Renal cortex interstitium (tissue), 15 donors: ENCODE measurements at places on chromosomes 12 and 14. TPM values are rescaled to one million over a fixed set of nuclear protein-coding genes. Genes with fewer than 3 reads are reported as not detected.

The DYNLL1 gene
- polyA plus RNA-seq, result 558 TPM

The GALNT8 gene
- polyA plus RNA-seq, result 3.2 TPM

The ESR2 gene
- 1.7 TPM for polyA plus RNA-seq

- no peak for DNase-seq
Measured at GRCh38 chr12:107635139-107635538, 50.5 kb upstream of the PWP1 start.

The CEP128 gene
- polyA plus RNA-seq, result 6.7 TPM

GRCh38 chr14:58722441-58722840 lies 84.7 kb downstream of the DACT1 start:
- no peak for DNase-seq

The ATF7IP gene
- polyA plus RNA-seq, result 58.1 TPM

- no peak for DNase-seq
Measured at GRCh38 chr14:71130491-71131179, 223.4 kb downstream of the PCNX1 start.

DNA sequence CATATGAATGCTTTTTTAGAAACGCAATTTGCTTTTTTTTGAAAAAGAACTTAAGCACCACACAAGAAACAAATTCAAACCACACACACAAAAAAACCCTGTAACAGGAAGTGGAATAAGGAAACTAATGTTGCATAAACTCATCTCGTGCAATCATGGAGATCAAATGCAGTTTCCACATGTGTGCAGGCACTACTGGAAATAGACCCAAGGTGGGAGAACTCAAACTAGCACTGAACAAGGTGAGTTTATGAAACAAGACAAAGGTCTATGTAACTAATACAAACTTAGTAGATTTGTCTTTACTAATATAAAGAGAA lies 17.5 kb downstream of the NIN start:
- DNase-seq, result no peak

- no peak for DNase-seq
Measured at GRCh38 chr14:57883061-57883460, 17.2 kb upstream of the SLC35F4 start.

GRCh38 chr14:32078023-32078857 lies 1.1 kb downstream of the ARHGAP5 start:
- peak; percentile 19 for DNase-seq

GRCh38 chr14:38761033-38761432 lies 342.0 kb downstream of the SEC23A start:
- no peak for DNase-seq

DNA sequence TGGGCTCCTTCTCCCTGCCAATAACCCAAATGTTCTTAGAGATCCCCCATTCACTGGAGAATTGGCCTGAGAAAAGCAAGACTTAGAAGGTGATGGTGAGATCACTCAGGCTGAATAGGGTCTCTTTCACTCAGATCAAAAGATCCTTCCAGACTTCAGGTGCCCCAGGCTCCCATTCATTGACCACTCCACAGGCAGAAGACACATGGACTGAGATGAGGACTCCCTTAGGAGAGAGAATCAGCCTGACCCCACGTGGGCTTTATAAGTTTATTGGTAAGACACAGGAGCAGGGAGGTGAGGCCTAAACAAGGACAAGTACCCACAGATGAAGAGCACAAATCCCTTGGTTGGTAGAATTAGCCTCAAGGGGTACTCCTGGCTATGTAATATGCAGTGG lies 6.1 kb upstream of the KRT72 start:
- no peak for DNase-seq

- no peak for DNase-seq
Measured at GRCh38 chr12:10101648-10102220, 2.9 kb upstream of the CLEC1A start.

The PLEKHH1 gene
- 43.9 TPM for polyA plus RNA-seq

DNA sequence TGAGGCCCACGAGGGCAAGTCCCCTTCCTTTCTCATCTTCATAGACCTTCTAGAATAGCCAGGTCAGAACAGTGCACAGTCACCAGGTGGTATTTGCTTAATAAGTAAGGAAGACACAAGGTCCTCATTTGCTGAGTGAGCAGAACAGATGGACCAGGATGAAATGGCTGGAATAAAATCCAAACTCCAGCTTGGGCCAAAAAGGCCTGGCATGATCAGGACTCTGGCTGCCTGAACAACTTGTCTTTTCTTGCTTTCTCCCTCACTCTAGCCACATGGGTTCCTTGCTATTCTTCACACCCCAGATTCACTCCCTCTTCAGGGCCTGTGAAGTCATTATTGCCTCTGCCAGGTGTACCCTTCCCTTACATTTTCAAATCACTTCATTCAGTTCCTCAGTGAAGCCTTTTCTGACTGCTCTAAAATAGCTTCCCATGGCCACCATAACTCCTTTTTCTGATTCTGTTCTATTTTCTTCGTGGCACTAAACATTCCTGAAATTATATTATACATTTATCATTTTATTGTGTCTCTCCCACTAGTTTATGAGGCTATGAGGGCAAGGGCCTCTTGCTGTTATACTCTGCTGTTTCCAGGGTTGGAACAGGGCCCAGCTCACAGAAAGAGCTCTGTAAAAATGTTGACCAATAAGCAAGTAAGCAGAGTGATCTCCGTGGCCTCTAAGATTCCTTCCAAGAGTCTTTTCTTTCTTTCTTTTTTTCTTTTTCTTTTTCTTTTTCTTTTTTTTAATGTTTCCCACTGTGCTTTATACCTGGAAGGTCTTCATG lies 150.8 kb downstream of the TTC8 start:
- DNase-seq, result peak; percentile 23

DNA sequence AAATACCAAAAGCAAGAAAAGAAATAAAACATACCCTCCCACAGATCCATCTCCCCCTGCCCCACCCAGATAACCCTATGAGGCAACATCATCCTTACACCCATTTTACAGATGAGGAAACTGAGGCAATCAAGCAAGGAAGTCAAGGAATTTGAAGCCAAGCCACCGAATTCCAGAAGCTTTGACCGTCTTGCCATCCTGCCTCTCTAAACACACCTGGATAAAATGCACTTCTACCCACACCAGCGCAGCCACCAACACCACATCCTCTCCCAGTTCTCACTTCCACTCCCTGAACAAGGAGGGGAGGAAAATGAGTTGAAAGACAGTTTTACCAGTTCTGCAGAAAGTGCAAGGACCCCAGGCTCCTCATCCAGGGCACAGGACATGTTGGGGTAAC lies 13.6 kb downstream of the CMKLR1 start:
- DNase-seq, result no peak

GRCh38 chr14:103353362-103353761 lies 19.3 kb downstream of the EIF5 start:
- no peak for DNase-seq

DNA sequence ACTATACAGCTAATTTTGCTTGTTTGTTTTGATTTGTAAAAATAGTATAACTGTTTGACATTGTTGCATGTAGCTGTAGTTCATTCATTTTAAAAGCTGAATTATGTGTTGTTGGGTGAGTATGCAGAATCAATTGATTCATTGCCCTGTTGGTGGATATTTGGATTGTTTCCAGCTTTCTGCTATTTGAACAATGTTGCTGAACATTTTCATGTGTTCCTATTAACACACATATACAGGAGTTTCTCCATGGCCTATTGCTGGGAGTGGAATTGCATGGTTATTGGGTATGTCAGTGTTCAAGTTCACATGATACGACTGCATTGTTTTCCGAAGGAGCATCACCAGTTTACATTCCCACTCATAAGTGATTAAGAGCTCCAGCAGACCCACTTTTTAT lies 75.3 kb downstream of the SRGAP1 start:
- DNase-seq, result no peak

DNA sequence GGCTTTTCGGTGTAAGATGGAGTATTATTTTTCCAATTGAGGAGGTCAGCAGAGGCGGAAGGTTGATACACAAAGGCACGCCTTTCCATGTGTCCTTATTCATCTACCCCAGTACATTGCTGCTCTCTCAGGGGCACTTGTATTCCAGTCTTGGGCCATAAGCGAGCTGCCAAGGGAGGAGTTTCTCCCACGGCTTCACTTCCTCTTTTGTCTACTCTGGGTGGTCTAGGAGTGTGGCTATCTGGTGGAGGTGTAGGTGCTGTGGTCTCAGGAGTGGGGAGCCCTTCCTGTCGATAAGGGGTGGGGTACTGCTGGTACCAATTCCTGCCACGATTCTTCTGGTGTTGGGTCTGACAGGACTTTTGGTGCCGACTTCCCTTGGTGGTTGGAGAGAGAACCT lies 73.4 kb downstream of the GAS2L3 start:
- DNase-seq, result no peak

GRCh38 chr14:87784386-87784785 lies 208.6 kb downstream of the GALC start:
- no peak for DNase-seq

DNA sequence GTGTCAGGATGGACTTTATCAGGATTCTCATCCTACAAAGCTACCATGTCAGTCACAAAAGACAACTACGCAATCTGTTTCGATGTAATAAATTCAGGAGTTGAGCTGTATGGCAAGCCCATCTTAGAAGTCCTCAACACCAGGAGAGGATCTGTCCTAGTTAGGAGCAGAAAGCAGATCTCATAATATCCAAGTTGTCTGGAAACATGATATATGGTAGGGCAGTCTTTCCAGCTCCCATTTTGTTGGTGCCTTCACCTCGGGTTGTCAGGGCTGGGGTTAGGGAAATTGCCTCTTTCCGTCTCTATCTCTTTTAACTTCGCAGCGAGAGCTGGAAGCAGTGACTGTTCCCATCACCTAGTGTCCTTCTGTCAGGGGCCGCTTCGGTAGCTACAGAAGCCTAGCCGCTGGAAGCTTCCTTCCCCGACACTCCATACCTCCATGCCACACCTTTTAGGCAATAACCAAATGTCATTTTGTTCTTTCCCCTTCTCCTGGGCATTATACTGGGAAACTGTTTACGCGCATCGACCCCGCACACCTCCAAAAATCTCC lies 1.4 kb downstream of the NIN start:
- peak; percentile 17 for DNase-seq
